ENCODE measurements at places on chromosomes 4 and X.
A peak's percentile ranks its signal among the peaks of the same experiment; 100 is the strongest.

DNA sequence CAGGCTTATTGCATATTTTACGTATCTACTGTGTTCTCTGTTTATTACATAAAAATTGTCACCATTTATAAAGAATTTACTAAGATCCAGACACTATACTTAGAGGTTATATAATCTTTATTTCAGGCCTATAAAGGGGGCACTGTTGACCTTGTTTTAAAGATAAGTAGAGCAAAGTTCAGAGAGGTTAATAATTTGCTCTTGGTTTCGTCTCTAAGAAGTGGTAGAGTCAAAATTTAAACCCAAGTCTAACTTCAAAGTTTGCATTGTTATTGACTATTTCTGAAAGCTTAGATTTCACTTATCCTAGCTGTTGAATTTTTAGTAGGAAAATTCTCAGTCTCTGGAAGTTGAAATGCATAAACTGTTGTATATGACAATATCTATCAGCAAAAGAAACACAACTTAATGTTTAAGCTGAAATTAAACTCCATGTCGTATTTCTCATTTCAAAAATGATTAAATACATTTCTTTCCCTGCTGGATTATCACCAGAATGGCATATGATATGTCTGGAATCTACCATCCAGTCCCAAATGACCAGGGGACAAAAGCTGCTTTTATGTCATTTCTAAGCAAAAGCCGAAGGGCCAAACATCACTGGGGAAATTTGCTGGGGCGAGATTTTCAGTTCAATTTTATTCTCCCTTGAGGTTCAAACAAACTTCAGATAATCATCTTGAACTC lies 138.4 kb downstream of the SLC7A11 start:
- DNase-seq = no peak

- no peak for DNase-seq
These were observed 14.5 kb downstream of the AASDH start for GRCh38 chr4:56372774-56373173.

- no peak for DNase-seq
These were observed 11.9 kb upstream of the ADH7 start for GRCh38 chr4:99447079-99447478.

DNA sequence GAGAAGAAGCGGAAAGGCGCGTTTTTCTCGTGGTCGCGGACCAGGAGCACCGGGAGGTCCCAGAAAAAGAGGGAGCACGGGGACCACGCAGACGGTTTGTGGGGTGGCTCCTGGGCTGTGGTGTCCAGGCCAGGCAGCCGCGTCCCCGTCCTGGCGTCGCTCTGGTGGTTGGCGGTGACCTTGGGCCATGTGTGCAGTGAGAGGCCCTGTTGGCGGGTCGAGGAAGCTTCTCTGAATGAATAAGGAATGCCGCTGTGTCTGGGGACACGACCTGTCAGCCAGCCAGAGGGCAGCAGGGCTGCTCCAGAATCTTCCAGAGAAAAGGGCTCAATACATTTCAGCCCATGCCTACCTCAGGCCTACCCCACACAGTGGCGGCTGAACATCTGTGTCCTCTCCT lies 24.3 kb upstream of the HGFAC start:
- DNase-seq = no peak

DNA sequence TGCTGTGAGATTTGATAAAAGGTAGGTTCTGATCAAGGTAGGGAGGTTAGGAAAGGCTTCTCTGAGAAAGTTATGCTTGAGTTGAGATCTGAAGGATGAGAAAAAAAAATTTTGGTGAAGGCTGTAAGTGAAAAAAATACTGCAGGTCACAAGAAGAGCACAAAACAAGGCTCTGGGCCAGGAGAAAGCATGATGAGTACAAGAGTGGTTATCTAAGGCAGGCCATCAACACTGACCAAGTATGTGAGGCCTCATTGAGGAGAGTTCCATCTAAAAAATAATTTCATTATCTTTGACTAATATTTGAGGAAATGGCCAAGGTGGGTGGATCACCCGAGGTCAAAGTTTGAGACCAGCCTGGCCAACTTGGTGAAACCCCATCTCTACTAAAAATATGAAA lies 71.6 kb upstream of the SLC4A4 start:
- no peak for DNase-seq

GRCh38 chr4:87007528-87008446 lies 73.0 kb downstream of the AFF1 start:
- peak; percentile 35 for DNase-seq

DNA sequence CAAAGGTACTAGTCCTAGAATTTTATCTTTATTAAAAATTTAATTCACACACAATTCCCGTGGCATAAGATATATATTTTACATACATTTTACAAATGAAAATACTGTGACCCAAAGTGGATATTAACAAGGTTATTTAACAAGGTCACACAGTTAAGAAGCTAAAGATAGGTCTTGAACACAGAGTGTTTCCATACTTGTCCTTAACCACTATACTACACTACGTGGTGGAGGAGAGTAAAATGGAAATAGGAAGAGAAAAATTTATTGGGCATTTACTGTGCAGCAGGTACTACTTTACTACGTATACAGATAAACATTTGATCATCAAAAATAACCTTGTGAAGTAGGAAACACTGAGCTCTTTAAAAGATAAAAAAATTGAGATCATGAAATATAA lies 14.8 kb downstream of the TECRL start:
- DNase-seq = no peak

GRCh38 chr4:144575181-144575580 lies 70.8 kb upstream of the HHIP start:
- no peak for DNase-seq

DNA sequence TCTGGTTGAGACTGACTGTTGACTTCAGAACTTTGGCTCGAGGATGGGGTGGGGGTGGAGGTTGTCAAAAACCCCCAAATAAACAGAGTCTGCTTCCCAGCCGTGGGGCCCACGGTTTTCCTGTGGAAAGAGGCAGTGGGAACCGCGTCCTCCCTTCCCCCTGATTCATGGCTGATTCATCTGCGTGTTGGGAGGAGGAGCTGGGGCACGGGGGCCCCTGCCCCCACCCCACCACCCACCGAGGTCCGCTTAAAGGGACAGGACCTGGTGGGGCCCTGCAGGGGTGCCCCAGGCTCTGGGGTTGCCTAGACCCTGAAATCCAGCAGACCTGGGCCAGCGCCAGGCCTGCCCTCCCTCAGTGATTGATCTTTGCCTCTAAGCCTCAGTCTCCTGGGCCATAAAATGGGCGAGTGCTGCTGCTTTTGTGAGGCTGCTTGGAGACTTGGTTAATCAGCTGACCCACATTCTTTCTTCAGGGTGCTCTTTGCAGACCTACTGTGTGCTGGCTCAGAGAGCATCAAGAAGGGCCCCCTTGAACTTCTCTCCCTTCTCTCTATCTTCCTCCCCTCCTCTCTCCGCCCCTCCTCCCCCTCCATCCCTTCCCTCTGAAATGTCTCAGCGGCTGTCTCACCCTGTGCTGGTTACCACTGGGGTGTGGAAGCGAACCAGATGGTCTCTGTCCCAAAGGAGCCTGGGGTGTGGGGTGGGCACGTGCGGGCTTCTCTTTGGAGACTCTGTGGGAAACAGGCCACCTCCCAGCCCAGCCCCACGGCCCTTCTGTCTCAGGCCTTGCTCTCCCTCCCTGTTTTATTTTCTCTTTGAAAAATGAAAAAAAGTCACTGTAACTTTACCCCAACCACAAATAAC lies 9.1 kb downstream of the HTRA3 start:
- DNase-seq = no peak

DNA sequence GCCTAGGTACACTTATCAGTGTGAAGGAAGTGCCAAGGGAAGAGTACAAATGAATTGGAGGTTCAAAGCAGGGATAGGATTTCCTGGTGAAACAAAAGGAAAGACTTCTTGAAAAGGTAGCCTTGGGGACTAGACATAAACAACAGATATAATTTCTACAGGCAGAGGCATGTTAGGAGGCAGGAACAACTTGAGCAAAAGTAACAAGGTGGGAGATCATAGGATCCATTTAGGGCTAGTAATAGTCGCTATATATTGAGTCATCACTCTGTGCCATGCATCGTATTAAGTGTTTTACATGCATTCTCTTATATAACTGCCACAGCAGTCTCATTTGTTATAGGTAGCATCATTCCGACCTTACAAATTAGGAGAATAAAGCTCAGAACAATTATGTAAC lies 98.3 kb upstream of the EOLA2 start:
- no peak for DNase-seq

DNA sequence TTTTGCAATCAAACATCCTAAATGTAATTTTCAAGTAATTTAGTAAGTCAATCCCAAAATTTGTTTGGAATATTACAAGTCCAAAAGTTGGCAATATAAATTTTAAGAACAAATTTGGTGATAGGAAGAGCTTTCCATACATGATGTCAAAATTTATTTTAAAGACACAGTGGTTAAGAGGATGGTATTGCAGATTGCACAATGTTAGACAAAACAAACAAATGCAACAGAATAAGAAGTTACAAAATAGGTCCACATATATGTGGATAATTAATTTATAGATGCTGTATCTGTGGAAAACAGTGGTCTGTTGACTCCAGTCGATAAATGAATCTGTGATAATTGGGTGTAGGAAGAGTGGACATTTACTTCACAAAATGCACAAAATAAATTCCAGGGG lies 358.5 kb downstream of the PCDH7 start:
- DNase-seq = no peak

DNA sequence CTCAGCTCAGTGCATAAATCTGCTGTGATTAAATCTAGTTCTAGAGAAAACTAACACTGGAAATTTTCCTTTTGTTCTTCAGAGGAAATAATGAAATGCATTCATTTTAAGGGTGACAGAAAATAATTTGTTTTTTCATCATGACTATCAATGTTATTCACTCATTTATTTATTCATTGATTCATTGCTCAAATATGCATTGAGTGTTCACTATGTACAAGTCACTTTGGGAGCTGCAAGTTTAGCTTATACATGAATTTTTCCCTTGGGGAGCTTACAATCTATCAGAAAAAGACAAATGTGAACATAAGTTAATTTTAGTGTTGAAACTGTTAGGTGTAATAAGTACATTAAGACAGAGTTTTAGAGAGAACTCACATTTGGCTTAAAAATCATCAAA lies 897.8 kb downstream of the CENPC start:
- no peak for DNase-seq

DNA sequence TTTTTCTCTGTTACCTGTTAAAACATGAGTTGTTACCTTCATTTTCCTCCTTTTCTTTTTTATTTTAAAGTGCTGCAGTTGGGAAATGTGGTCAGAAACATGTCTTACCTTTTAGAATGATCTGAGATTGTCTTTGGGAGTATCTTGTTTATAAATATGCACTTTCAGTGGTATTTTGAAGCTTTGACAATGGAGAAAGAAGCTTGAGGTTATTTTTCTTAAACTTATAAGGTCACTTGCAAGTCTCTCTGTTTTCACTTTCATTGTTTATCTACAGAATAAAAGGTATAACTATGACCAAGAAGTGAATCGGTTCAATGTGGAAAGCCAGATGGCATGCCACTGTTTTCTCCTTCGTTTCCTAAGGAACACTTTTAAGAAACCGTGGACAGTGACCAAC lies 167.5 kb upstream of the SLC7A11 start:
- no peak for DNase-seq

DNA sequence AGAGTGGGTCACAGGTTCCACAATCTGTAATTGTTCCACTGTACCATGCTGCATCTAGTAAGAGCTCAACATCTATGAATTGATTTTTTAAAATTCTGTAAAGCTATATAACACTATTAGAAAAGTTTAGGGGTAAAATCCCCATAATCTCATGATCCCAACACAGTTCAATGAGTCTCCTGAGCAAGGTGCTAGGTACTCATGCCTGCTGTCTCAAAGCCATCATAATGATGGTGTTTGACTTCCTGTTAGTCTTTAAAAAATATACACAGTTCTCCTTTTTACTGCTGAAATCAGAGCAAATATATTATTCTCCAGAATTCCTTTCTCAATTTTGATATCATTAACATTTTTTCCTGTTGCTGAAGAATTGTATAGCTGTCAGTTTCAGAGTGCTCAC lies 55.9 kb downstream of the SH3BGRL start:
- no peak for DNase-seq

GRCh38 chr4:102787096-102787881 lies 26.5 kb upstream of the MANBA start:
- no peak for DNase-seq

- no peak for DNase-seq
These were observed 12.6 kb downstream of the EFNB1 start for GRCh38 chrX:68841251-68842049.

GRCh38 chr4:82049294-82049693 lies 324.5 kb downstream of the HNRNPD start:
- DNase-seq = no peak

GRCh38 chr4:74504212-74504611 lies 59.3 kb downstream of the AREG start:
- no peak for DNase-seq

DNA sequence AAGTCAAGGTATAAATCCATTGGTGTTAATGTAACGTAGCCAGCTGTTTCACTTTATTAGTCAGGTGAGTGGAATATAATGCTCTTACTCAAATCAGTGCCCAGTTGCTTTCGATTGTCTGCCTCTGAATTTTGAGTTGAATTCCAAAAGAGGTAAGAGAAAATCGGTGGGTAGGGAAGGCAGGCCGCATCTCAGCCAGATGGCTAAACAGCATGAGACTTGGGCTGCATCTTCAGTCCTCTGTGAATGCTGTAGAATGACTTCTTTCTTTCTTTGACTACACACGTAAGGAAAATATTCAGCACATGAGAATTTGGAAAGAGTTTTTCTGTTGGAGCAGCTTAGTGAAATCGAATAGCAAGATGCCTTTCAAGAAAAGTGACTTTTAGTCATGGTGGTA lies 49.5 kb downstream of the TSPAN7 start:
- no peak for DNase-seq

DNA sequence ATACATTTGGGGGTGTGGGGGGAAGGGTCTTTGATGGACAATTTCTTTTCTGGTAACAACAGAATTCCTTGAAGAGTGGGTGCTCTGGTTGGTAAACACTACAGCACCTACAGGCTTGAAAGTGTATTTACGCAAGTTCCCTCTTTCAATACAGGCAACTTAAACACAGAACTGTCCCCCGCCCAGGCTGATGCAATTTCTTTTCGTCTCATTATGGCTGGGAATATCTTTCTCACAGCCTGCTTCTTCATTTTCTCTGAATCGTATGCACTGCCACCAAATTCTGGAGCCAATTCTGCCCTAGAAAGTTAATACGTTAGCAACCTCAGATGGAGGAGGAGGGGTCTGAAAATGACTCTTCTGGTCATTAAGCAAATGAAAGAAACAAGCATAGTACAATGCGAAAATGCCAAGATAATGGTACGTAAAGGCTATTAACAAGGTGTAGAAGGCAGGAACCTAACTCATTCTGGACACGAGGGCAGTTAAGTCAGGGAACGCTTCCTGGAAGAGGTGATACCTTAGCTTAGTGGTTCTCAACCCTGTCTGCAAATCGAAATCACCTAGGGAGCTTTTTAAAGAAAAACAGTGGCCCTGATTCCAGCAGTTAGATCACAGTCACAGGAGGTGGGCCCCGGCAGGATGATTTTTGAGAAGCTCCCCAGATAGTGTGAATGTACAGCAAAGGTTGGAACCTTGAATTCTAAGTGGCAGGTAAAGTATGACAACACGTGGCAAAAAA lies 1.0 kb downstream of the AGA start:
- no peak for DNase-seq

All from stimulated activated CD4-positive, alpha-beta T cell treated with anti-CD3 and anti-CD28 coated beads, Interleukin-12 subunit alpha, Interleukin-12 subunit beta, amount 100 ng/mL, for 24 hours (primary cell).